ENCODE measurements at places on chromosomes 6 and 20.

- DNase-seq = no peak
Observed at GRCh38 chr6:33080127-33081089, 4.6 kb downstream of the HLA-DPB1 start.

DNA sequence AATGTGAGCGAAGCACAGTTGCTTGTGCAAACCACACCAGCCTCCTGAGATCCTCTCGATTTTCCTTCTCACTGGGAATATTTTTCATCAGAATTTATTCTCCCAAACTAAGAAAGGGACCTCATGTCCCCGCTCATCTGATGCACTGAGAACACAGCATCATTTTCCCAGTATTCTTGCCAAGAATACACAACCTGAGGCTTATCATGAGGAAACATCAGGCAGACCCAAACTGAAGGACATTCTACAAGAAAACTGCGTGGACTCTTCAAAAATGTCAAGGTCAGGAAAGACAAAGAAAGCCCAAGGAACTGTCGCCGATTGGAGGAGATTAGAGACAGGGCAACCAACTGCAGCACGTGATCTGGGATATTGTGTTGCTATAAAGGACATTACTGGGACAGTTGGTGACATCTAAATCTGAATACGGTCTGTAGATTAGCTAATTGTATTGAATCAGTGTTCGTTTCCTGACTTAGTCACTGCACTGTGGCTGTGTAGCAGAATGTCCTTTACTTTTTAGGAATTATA lies 72.3 kb downstream of the SNX5 start:
- DNase-seq = no peak

DNA sequence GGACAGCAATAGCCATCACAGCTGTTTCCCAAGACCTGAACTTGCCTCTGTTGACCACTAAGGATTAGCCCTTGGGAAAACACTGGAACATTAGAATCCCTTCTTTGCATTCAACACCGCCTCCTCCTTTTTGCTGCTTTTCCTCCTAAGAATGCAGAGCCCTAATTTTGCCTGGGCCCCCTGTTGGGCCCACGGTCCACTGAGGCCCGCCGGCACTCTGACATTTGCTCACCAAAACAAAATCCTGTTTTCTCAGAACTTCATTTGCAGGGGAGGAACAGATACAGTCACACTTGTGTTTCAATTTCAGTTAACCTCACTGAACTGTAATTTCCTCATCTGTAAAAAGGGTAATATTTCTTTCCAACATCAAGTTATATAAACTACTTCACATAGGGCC lies 116.0 kb upstream of the JARID2 start:
- no peak for DNase-seq

DNA sequence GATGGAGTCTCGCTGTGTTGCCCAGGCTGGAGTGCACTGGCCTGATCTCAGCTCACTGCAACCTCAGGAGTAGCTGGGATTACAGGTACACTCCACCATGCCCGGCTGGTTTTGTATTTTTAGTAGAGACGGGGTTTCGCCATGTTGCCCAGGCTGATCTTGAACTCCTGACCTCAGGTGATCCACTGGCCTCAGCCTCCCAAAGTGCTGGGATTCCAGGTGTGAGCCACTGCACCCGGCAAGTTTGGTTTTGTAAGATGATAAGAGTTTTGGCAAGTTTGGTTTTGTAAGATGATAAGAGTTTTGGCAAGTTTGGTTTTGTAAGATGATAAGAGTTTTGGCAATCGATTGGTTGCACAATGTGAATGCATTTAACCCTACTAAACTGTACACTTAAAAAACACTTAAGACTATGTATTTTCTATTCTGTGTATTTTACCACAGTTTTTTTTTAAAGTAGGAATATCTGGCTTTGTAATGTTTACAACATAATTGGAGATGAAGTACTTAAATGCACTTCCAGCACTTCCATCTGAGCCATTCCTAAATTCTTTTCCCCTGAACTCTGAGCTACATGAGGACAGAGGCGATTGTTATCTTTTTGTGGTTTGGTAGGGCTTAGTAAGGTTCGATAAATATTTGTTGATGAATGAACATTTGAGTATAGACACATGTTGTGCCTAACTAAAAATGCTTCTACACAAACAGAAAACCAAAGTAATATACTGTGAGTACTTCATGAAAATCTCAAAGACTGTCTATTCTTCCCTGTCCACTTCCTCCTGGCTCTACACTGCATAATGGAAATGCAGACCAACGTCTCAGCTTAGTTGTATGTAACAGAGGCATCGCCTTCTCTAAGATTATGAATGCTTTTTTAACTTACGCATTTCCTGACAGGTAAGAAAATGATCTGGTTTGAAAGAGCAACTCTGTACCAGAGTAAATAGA lies 18.8 kb downstream of the SAMHD1 start:
- no peak for DNase-seq
